NCI-H510A (cell line): ENCODE measurements at places on chromosomes 13 and 19.

GRCh38 chr13:96081888-96082287, 8.0 kb upstream of the HS6ST3 start:
- DNase-seq, result no peak

- peak; percentile 56 for DNase-seq
These were observed 14.6 kb upstream of the TMEM255B start for GRCh38 chr13:113744197-113745000.

- no peak for DNase-seq
These were observed 72.5 kb upstream of the FBXL3 start for GRCh38 chr13:77099415-77099814.

DNA sequence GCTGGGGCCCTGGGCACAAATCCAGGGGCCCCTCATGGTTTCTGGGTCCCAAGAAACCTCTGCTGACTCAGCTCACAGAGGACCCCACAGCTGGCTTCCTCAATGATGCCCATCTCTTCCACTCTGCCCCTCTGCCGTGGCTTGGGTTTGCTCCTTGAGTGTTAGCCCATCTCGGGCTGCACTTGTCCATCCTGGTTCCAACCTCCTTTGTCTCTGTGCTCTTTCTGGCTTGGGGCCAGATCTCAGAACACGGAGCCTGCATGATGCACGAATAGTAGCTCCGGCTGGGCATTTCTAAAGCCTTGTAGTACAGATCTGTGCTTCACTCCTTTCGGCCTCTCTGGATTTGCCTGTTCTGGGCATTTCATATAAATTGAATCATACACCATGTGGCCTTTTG, 53.8 kb downstream of the F2RL3 start:
- no peak for DNase-seq

DNA sequence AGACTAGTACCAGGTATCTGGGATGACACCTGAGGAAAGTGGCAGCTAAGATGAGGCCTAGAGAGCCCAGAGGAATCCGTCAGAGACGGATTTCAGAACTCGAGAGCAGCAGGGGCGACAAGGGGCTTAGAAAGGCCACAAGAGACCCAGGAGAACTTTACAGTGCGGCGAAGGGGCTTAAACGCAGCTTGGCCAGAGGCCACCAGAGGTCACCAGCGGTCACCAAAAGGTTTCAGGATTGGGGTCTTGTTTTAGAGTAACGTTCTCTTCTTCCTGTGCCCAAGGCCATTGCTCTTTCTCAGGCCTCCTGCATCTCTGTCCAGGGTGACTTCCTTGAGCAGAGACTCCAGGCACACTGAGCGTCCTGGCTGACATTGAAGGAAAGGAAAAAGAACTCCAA, 2.2 kb downstream of the ZSCAN22 start:
- no peak for DNase-seq

- DNase-seq, result no peak
These were observed 17.1 kb downstream of the GPATCH1 start for GRCh38 chr19:33098055-33098534.

- DNase-seq, result no peak
These were observed 9.7 kb downstream of the TEX29 start for GRCh38 chr13:111330066-111330610.

DNA sequence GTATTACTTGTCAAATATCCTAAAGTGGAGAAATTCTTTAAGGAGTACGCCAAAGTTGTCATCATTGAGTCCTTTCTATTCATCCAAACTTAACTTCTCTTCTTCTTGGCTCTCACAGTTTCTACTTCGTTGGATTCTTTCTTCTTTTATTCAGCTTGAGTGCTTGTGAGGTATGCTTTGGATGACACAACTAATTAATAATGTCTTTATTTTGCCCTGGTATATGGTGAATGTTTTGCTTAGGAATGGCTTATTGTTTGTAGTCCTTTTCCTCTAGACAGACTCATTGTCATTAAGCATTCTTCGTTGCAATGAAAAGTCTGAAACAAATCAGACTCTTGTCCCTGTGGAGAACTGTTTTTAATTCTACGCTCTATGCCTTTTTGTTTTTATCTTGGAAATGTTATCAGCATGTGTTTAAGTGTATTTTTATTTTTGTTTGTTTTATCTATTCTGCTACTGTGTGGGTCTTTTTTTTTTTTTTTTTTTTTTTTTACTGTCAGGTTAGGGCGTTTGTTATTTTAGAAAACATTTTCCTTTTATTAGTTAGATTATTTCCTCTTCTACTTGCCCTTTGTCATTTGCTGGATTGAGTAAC, 471.5 kb downstream of the GPC6 start:
- DNase-seq, result no peak

GRCh38 chr19:14407605-14408484, 11.3 kb downstream of the DDX39A start:
- no peak for DNase-seq

DNA sequence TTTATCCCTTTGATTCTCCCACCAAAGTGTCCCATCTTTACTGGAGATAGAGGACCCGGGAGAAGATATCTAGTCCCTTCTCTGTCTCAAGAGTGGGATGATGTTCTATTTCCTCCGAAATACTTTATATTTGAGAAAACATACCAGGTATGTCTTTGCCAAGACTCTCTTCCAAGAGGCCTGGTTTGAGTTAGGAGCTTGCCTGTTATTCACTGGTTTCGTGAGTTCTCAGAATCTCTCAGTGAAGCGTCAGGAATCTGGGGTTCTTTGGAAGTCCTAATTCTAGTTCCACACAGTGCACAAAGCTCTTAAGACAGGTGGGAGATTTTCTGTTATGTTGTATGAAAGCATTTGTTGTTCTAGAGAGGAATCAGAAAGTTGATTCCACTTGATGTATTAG, 182.0 kb downstream of the DNAJC15 start:
- DNase-seq, result no peak

DNA sequence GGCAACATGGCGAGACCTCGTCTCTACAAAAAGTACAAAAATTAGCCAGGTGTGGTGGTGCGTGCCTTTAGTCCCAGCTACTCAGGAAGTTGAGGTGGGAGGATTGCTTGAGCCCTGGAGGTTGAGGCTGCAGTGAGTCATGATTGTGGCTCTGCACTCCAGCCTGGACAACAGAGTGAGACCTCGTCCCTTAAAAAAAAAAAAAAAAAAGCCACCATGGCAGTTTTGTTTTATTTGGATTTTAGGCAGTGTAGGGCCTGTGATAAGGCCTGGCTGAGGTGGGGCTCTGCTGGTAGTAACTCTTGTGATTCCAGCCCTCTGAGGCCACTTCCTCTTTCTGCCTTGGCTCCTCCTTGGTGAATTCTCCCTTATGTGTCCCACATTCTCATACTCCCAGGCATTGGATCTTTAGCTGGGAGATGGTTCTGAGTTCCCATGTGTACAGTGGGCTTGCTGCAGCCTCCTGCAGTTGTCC, 39.2 kb downstream of the GATAD2A start:
- DNase-seq, result no peak

DNA sequence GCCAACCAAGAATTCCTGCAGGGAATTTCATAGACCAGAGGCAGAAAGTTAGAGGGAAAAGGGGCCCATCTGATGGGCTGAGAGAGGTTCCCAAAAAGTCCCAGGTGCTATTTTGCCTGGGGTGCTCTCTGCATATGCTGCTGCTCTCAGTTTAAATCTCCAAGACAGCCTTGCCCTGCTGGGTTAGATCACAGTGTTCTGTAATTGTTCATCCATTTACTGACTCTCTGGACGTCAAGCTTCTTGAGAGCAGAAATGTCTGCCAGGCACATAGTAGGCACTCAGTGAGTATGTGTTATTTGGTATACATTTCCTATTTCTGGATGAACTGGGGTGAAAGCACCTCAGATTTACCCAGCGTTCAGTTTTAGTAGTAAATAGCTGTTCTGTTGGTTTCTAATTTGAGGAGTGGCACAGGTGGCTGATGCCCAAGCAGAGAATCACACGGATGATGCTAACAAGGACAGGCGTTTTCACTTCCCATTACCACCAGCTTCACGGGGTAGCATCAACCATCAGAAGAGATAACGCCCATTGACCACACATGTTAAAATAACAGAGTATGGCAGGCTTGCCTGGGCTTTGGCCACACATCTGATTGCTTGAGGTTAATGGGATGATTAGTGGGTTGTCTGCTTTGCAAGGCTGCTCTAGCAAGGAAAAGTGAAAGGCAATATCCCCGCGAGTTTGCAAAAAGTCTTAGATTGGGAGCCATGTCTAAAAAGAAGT, 161.1 kb downstream of the SLC7A1 start:
- DNase-seq, result no peak

DNA sequence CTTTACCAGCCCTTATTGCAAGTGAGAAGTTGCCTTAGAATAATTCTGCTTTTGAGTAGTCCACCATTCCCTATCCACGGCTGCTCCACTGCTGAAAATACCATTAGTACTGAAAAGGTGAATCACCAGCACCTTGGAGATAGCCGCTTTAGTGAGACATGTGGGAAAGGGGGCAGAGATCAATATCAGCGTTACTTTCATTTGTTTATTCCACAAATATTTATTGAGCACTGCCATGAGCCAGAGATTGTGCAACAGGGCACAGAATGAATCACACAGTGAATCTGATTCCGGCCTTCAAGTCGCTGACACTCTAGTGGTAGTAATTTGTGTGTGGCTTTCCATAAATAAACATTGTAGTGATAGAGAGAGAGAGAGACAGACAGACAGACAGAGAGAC, 31.5 kb upstream of the MYO16 start:
- no peak for DNase-seq

GRCh38 chr13:77460195-77460594, 75.3 kb upstream of the SCEL start:
- DNase-seq, result no peak

DNA sequence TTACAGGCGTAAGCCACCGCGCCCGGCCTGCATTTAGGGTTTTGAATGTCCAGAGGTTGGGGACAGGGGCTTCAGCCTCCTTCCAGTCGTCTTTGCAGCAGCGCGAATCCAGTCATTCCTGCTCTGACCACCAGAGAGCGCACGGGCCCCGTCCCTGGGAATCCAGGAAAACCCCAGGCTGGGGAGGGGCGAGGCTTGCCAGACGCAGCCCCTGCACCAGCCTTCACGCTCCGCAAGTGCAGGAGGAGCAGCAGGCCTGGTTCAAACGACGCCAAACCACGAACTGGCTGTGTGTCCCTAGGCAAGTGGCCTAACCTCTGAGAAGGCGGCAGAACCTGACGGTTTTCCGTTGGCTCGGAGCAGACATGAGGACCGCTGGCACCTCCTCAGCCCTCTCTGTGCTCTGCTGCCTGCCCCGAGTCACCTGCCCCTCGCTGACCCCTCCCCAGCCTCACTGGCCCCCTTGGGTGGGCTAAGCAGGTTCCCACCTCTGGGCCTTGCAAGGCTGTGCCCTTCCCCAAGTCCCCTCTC, 2.0 kb upstream of the RNF126 start:
- no peak for DNase-seq

GRCh38 chr13:71149498-71150363, 717.3 kb downstream of the DACH1 start:
- peak; percentile 11 for DNase-seq

- no peak for DNase-seq
These were observed 1249.4 kb upstream of the SLC10A2 start for GRCh38 chr13:104315606-104316005.

DNA sequence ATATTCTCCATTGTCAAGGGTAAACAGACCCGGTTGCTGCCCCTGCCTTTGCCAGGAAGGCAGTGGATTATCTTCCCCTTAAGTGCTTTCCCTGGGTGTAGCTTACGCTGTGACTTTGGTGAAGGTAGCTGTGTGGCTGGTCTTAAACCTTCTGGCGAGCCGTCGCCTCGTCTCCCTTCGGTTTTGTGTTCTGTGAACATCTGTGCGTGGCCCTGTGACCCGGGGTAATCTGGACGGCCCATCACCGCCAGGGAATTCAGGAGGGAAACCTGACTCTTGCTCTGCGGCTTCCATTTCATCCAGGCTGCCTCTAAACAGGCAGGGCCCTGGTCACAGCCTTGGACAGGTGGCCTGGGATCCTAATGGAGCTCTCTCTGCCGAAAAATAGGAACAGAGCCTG, 78.7 kb downstream of the SHISA2 start:
- peak; percentile 17 for DNase-seq

DNA sequence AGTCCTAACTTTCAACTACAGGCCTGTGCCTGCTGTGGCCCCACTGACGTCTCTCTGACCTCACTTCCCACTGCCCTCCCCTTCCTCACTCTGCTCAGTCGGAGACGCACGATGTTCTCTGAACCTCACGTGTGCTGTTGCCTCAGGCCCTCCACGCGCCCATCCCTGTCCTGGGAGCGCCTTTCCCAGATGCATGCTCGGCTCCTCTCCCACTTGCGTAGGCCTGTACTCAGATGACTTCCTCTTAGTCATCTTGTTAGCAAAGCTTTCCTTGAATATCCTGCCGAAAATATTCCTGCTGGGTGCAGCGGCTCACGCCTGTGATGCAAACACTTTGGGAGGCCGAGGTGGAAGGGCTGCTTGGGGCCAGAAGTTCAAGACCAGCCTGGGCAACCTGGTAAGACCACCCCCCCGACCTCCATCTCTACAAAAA, 9.3 kb upstream of the SYT5 start:
- DNase-seq, result no peak

GRCh38 chr13:98142380-98143156, at the start of gene FARP1:
FARP1 (plus strand) TSS chr13:98143094; CDS start chr13:98213243, 70,149 bp downstream.
- peak; percentile 60 for DNase-seq

DNA sequence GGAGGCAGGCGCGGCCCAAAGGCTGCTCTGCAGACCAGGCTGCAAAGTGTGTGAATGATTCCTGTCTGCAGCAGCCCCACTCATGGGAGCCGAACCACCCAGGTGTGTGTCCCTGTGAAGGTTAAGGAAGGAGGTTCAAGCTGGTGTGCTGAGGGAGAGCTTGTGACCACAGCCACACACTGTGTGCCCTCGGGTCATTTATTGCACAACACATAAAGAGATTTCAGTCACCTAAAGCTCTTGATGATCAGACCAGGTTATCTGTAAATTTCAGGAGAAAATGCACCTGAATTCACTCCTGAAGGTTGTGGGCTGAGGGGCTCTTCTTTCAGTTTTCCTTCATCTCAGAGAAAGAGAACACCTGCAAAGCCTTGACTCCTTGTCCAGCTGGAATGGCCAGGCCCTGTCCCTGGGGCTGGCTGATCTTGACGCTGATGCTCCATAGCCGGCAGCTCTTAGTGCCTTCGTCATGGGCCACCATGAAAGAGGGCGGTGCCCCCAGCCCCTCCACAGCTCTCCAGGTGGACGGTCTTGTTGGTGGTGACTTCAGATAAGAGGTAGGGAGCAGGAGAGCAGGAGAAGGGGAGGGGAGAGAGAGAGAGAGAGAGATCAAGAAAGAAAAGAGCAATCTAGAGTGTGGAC, 110.8 kb upstream of the C1QTNF9B start:
- no peak for DNase-seq

GRCh38 chr13:112113348-112113747, 46.4 kb downstream of the SOX1 start:
- peak; percentile 48 for DNase-seq
